ENCODE measurements at places on chromosomes 3 and 15.

- DNase-seq = no peak
- H3K4me1 ChIP-seq = peaks cover 2% of the 10 kb centered on the region
- no peak overlapping the region for H3K4me3 ChIP-seq
- no peak overlapping the region for H3K27ac ChIP-seq
- no peaks in the 10 kb centered on the region for H3K36me3 ChIP-seq
Measured at GRCh38 chr3:124826703-124827102, 60.5 kb downstream of the ITGB5 start.

- H3K27me3 ChIP-seq = no peaks in the 10 kb centered on the region
- no peak for DNase-seq
- H3K36me3 ChIP-seq = no peaks in the 10 kb centered on the region
- H3K27ac ChIP-seq = no peak overlapping the region
Measured at GRCh38 chr15:90787881-90788280, 70.7 kb downstream of the BLM start.

DNA sequence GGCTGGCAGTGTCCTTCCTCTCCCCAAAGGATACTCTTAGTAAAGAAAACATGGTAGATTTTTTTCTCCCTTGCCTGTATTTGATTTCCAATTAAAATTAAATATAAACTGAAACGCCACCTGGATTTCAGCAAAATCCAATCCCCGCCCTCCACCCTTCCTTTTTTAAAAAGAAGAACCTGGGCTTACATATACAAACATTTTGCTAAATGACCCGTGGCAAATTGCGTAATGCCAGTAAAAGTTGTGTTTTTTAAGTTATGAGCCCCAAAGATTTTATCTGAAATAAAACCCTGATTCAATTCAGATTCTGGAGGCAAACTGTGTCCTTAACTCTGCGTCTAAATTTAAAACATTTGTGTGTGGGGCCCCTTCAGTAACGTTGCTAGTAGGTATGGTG is 403.0 kb downstream of the FOXP1 start:
- no peaks in the 10 kb centered on the region for H3K4me1 ChIP-seq
- no peaks in the 10 kb centered on the region for H3K36me3 ChIP-seq
- DNase-seq = no peak
- no peaks in the 10 kb centered on the region for H3K27me3 ChIP-seq
- no peak overlapping the region for H3K4me3 ChIP-seq

- H3K27me3 ChIP-seq = no peaks in the 10 kb centered on the region
- H3K36me3 ChIP-seq = no peaks in the 10 kb centered on the region
- H3K4me1 ChIP-seq = no peaks in the 10 kb centered on the region
- no peak overlapping the region for H3K4me3 ChIP-seq
- no peak overlapping the region for H3K27ac ChIP-seq
Measured at GRCh38 chr3:8324747-8325146, 176.9 kb upstream of the LMCD1 start.

GRCh38 chr3:31369637-31370379 is 162.9 kb upstream of the STT3B start:
- no peaks in the 10 kb centered on the region for H3K27me3 ChIP-seq
- DNase-seq = no peak
- H3K4me1 ChIP-seq = peaks cover 5% of the 10 kb centered on the region
- no peak overlapping the region for H3K4me3 ChIP-seq
- no peaks in the 10 kb centered on the region for H3K36me3 ChIP-seq
- no peak overlapping the region for H3K27ac ChIP-seq

DNA sequence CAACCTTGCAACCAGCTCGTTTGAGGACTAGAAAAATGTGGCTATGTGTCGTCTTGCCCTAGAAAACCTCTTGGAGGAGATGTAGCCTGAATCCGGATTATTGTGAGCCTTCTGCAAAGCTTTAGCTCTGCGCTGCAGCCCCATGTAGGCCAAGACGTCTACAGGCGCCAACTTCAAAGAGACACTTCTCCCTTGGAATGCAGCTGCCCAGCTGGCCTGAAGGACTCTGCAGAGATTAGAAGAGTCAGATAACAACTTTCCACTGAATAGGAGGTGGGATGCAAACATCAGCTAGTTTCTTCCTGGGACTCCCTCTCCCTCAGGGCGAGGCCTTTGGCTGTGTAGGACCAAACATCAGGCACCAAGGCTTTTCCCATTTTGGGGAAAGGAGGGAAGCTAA is 356.5 kb upstream of the IL12A start:
- no peak overlapping the region for H3K4me3 ChIP-seq
- H3K36me3 ChIP-seq = no peaks in the 10 kb centered on the region
- no peaks in the 10 kb centered on the region for H3K27me3 ChIP-seq
- DNase-seq = no peak
- H3K4me1 ChIP-seq = no peaks in the 10 kb centered on the region

- no peaks in the 10 kb centered on the region for H3K36me3 ChIP-seq
- H3K4me1 ChIP-seq = no peaks in the 10 kb centered on the region
- H3K27ac ChIP-seq = no peak overlapping the region
- H3K4me3 ChIP-seq = no peak overlapping the region
- H3K27me3 ChIP-seq = no peaks in the 10 kb centered on the region
- no peak for DNase-seq
Measured at GRCh38 chr3:142497729-142498128, 49.9 kb upstream of the XRN1 start.

DNA sequence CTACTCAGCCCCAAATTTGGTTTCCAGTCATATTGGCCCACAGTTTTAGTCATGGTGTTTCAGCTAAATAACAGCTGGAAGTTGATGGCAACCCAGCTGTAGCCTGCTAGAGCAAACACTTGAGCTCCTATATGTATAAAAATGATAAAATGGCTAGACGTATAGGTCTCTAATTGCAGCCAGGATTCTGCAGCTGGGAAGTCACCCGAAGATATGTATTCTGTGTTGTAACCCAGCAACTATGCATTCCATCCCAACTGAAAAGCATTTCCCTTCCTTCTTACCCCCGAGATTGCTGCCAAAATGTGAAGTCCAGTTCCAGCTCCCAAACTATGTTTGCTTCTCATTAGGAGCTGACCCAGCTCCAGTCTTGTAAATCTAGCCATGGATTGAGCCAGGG is 408.4 kb downstream of the AGBL1 start:
- no peak overlapping the region for H3K27ac ChIP-seq
- no peak overlapping the region for H3K4me3 ChIP-seq
- H3K4me1 ChIP-seq = no peaks in the 10 kb centered on the region
- DNase-seq = no peak
- no peaks in the 10 kb centered on the region for H3K36me3 ChIP-seq

- H3K36me3 ChIP-seq = no peaks in the 10 kb centered on the region
- H3K27me3 ChIP-seq = no peaks in the 10 kb centered on the region
- H3K4me1 ChIP-seq = no peaks in the 10 kb centered on the region
- no peak overlapping the region for H3K27ac ChIP-seq
Measured at GRCh38 chr3:108054935-108055334, 35.9 kb downstream of the CD47 start.

GRCh38 chr3:197317250-197317963 is 19.0 kb upstream of the DLG1 start:
- no peak for DNase-seq
- H3K27ac ChIP-seq = no peak overlapping the region
- H3K4me3 ChIP-seq = no peak overlapping the region
- no peaks in the 10 kb centered on the region for H3K4me1 ChIP-seq
- H3K36me3 ChIP-seq = no peaks in the 10 kb centered on the region

GRCh38 chr3:30693470-30694120 is 87.2 kb downstream of the TGFBR2 start:
- no peaks in the 10 kb centered on the region for H3K36me3 ChIP-seq
- no peaks in the 10 kb centered on the region for H3K27me3 ChIP-seq
- peaks cover 9% of the 10 kb centered on the region for H3K4me1 ChIP-seq
- no peak overlapping the region for H3K4me3 ChIP-seq
- no peak for DNase-seq

DNA sequence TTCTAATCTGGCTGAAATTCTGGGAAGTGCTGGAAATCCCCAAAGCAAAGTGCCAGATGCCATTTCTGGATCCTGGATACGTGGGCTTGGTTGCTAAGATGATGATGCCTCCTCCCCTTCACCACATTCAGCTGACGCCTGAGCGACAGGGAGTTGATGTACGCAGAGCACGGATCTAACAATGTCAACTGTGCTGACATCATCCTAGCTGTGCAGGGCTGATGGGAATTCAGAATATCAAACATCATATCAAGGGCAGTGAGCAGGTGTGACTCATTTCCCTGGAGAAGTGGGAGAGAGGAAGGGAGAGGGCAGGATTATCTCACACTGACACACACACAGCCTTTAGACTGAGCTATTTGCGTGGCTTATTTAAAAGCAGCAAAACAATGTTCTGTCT is 92.6 kb upstream of the ZBTB20 start:
- no peak overlapping the region for H3K4me3 ChIP-seq
- no peaks in the 10 kb centered on the region for H3K36me3 ChIP-seq
- H3K4me1 ChIP-seq = no peaks in the 10 kb centered on the region
- no peaks in the 10 kb centered on the region for H3K27me3 ChIP-seq

- no peaks in the 10 kb centered on the region for H3K27me3 ChIP-seq
- H3K4me1 ChIP-seq = no peaks in the 10 kb centered on the region
- H3K4me3 ChIP-seq = no peak overlapping the region
- no peak overlapping the region for H3K27ac ChIP-seq
Measured at GRCh38 chr3:74992898-74993297, 378.4 kb upstream of the CNTN3 start.

DNA sequence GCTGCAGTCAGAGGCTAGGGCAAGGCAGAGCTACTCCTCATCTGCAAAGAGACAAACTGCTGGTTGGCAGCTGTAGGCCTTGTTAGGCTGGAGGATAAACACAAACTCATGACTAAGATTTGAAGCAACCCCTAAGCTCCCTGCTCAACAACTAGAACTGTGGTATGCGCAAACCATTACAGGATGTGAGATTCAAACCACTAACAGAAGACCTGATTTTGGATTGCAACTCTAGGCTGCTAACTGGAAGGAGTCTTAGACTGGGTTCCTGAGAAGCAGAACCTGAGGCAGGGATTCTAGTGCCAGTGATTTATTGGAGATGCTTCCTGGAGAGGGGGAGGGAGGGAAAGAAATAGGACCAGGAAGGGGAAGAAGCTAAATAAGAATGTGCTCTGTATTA is 22.5 kb downstream of the CCR4 start:
- no peaks in the 10 kb centered on the region for H3K27me3 ChIP-seq
- no peak overlapping the region for H3K27ac ChIP-seq
- H3K4me1 ChIP-seq = peaks cover 6% of the 10 kb centered on the region

GRCh38 chr15:48680841-48681240 is 35.3 kb upstream of the FBN1 start:
- DNase-seq = no peak
- no peaks in the 10 kb centered on the region for H3K27me3 ChIP-seq
- H3K36me3 ChIP-seq = no peaks in the 10 kb centered on the region
- H3K4me1 ChIP-seq = no peaks in the 10 kb centered on the region

GRCh38 chr3:65575376-65575840 is 463.3 kb downstream of the MAGI1 start:
- no peak for DNase-seq
- no peak overlapping the region for H3K4me3 ChIP-seq
- no peaks in the 10 kb centered on the region for H3K36me3 ChIP-seq
- no peak overlapping the region for H3K27ac ChIP-seq
